ENCODE measurements at places on chromosomes 4 and X. TPM values are rescaled to one million over a fixed set of nuclear protein-coding genes. Genes with fewer than 3 reads are reported as not detected.

The ARMCX1 gene
- total RNA-seq = 118 TPM

The ABCD1 gene
- 5.0 TPM for total RNA-seq

The NHSL2 gene
- total RNA-seq = 0.78 TPM

The MTHFD2L gene
- 48.0 TPM for total RNA-seq

The COL4A6 gene
- 4.2 TPM for total RNA-seq

The SLC26A1 gene
- total RNA-seq = 4.2 TPM

The ANXA10 gene
- not detected for total RNA-seq

The XAGE2 gene
- total RNA-seq = not detected

The PAGE1 gene
- total RNA-seq = not detected

The GYPA gene
- 5.8 TPM for total RNA-seq

The MYOZ2 gene
- total RNA-seq = 0.62 TPM

The UGT2B10 gene
- total RNA-seq = not detected

The USP17L27 gene
- not detected for total RNA-seq

The EXOSC9 gene
- total RNA-seq = 29.3 TPM

The CXCL3 gene
- 1.2 TPM for total RNA-seq

The XK gene
- 3.3 TPM for total RNA-seq

The SPATA18 gene
- total RNA-seq = 1.2 TPM

The CDKL5 gene
- total RNA-seq = 75.0 TPM

The GYPE gene
- 0.31 TPM for total RNA-seq

The C4orf50 gene
- total RNA-seq = 17.0 TPM

The RBMX2 gene
- 28.2 TPM for total RNA-seq

The USO1 gene
- total RNA-seq = 56.6 TPM

The SAT1 gene
- 58.3 TPM for total RNA-seq

The NLRP2B gene
- total RNA-seq = 0.16 TPM

The AMTN gene
- total RNA-seq = not detected

The NWD2 gene
- total RNA-seq = 44.5 TPM

The SMIM20 gene
- 15.6 TPM for total RNA-seq

The DCLK2 gene
- 65.0 TPM for total RNA-seq

The ARHGAP36 gene
- total RNA-seq = 0.31 TPM

The FOXO4 gene
- total RNA-seq = 5.8 TPM

The TMPRSS11D gene
- total RNA-seq = not detected

Measured in occipital lobe (tissue), 3 donors.